ENCODE measurements at places on chromosomes 3 and 15.

GRCh38 chr3:11604139-11604892 lies 39.4 kb downstream of the VGLL4 start:
- DNase-seq, result no peak

DNA sequence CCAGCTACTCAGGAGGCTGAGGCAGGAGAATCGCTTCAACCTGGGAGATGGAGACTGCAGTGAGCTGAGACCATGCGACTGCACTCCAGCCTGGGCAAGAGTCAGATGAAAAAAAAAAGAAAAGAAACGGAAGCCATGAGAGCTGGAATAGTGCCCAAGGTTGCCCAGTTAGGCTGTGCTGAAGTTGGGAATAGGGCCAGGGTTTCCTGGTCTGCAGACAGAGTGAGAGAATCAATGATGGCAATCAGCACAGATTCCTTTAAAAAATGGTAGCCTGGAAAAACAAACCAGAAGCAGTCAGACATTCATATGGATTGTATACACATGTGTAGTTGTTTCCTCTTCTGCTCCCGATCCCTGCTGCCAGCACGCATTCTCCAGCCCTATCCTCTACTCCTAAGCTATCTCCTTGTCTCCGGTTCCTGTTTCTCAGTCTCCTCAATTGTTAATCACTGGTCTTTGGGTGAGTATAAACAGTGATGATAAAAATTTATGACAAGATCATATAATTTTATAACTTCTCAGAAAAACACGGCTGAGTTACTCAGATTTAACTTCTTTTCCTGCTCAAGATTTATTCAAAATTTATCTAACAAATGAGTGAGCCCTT lies 316.2 kb upstream of the UMPS start:
- no peak for DNase-seq

- no peak for DNase-seq
Measured at GRCh38 chr3:132615881-132616280, 18.8 kb downstream of the ACKR4 start.

GRCh38 chr15:63188247-63188925 lies 1.0 kb upstream of the RAB8B start:
- no peak for DNase-seq

DNA sequence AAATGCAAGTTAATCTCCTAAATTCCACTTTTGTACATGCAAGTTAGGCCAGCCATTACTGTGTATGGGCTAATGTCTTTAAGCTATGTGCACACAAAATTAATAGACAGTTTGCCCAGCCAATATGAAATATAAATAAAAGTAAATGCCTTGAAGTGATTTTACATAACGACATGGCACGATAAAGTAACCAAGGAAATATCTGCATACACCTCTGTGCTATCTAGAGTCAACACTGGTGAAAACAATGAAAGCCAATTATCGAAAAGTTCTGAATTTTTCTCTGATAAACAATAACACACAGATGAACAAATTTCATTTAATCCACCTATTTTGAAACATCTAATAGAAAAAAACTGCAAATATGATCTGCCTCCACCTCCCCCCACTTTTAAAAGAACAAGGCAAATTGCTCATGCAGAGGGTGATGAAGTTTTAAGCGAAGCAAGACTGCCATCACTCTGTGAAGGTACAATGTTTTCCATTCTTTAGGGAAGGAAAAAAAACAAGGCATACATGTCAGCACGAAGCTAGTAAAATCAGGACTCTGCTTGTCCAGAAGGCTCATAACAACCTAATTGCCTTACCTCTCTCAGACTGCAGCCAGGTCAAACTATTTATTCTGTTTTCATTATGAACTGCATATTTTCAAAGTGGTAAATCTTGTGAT lies 317.7 kb downstream of the MECOM start:
- DNase-seq, result no peak

DNA sequence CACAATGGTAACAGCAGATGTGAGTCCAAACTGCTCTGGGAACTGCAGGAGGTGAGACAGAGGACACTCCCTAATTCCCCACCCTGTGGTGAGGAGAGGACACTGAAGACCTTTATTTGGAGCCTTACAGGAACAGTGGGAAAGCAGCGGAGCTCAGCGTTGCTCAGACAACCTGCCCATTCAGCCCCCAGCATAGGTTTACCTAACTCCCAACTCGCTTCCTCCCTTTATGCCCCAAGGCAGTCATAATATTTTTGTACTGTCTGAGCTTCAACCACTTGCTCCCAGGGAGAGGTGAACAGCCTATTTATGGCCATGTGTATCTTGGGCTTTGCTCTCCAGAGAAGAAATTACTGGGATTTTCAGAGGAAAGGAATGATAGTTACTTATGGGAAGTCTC lies 34.1 kb downstream of the SHC4 start:
- no peak for DNase-seq

- no peak for DNase-seq
Measured at GRCh38 chr3:101513419-101513986, 491 bp upstream of the SENP7 start.

DNA sequence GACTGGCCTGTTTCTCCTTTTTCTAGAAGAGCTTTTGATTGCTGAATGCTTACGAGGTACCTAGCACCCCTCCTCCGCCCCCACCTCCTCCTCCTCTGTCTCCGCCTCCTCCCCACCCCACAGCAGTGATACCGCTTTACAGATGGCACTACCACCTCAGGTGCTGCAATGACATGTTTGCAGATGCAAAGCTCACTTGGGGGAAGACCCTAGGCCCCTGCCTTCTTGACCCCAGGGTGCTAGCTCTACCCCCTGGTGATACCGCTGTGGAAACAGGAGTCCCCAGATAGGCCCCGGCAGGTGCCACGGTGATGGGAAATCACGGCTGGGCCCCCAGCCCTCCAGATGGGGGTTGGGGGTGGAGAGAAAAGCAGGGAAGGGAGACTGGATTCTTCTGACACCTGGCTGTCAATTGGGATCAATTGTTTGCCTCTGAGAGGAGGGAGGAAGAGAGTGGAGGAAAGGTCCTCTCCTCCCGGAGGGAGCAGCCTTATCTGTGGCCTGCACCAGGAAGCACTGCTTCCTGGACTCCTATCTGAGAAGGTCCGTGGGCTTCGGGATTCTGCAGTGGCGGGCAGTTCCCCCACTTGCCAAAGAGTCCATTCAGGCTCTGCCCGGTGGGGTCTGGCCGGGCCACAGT lies 37.6 kb downstream of the DNASE1L3 start:
- DNase-seq, result no peak

DNA sequence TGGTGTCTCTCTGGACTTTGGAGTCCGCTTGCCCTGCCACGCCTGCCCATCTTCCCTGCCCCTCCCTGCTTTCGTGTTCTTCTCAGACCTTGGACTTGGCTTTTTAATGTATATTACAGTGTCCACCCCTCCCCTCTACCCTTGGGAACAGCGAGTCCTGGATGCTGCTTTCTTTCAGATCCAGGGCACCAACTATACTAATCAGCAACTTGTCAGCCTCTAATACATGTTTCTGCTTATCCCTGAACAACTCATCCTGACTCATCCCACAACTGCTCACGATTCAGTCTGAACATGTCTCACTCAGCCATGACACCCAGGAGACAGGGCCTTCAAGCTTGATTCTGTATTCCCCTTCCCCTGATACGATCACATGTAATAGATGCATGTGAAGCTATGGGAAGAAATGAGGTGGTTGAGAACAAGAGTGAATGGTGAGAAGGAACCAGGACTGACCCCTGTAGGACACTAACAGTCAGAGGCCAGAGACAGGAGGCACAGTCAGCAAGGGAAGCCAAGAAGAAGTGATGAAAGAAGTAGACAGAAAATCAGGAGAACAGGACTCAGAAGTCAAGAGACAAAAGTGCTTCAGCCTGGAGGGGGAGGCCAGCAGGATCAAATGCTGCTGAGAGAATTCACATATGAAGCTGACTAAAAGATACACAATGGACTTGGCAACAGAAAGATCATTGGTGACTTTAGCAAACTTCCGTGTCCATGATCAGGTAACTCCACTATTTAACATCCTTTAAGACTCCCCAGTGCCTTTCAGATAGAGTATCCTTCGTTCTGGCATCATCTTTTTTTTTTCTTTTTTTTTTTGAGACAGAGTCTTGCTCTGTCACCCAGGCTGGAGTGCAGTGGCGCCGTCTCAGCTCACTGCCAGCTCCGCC lies 35.4 kb downstream of the BCL2L10 start:
- no peak for DNase-seq

GRCh38 chr3:58829321-58830000 lies 162.9 kb upstream of the FAM3D start:
- DNase-seq, result no peak

DNA sequence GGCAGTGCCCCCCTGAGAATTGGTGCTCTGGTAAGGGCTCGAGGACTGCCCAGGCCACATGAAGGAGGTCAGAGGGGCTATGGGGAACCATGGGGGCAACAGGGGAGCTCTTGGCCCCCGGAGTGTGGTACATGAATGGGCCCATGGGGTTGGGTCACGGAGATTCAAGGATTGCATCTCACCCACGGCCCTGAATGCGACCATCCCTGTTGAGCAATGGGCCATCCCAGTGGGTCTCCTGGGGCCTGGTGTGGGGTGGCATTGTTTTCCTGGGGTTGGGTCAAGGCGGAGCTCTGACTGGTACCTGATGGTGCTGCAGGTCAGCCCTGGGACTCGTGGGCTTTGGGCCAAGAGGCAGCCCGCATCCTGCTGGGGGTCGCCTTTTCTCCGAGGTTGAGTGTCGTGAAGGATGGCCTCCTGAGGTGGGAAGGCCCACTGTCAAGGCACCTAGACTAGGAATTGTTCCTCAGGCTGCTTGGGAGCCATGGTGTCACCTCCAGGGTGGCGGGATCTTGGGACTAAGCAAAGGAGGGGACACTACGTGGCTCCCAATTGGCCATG lies 198.3 kb downstream of the UBE3A start:
- DNase-seq, result no peak

DNA sequence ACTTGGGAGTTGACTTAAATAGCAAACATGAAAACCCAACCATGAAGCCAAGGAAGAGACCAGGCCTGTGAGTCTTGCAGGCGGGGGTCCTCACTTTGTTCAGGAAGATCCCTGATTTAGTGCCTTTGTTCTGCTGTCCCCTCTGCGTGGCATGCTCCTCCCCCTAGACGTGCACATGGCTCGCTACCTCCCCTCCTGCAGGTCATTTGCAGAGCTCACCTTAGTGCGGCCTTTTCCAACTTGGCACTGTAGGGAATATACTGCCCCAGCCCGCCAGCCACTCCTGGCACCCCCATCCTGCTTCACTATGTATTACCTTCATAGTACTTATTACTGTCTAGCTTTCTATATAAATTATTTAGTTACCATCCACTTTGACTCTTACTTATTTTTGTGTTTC lies 18.3 kb downstream of the GXYLT2 start:
- no peak for DNase-seq

GRCh38 chr15:50051811-50052419 lies 67.1 kb downstream of the ATP8B4 start:
- DNase-seq, result no peak

DNA sequence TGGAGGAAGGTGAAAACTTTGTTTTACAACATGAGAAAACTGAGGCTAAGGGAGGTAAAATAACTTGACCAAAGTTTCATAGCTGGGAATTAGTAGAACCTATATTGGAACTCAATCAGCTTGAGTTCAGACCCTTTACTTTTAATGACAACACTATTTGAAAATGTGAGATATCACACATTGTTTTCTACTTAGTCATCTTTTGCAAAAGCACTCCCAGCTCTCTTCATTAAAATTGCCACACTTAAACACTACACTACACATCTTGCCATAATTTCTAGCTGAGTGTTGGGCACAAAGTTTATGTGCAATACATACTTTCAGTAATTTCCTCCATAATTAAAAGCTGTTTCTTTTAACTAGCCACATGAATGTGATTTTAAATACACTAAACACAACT lies 230.4 kb upstream of the DCBLD2 start:
- no peak for DNase-seq

GRCh38 chr15:63402498-63403253 lies 21.0 kb upstream of the CA12 start:
- DNase-seq, result no peak

- DNase-seq, result no peak
Measured at GRCh38 chr3:123636431-123636841, 51.6 kb upstream of the HACD2 start.

GRCh38 chr3:133747907-133748639 lies 1.9 kb downstream of the TF start:
- no peak for DNase-seq

GRCh38 chr3:182632077-182632393 lies 161.3 kb upstream of the ATP11B start:
- no peak for DNase-seq

DNA sequence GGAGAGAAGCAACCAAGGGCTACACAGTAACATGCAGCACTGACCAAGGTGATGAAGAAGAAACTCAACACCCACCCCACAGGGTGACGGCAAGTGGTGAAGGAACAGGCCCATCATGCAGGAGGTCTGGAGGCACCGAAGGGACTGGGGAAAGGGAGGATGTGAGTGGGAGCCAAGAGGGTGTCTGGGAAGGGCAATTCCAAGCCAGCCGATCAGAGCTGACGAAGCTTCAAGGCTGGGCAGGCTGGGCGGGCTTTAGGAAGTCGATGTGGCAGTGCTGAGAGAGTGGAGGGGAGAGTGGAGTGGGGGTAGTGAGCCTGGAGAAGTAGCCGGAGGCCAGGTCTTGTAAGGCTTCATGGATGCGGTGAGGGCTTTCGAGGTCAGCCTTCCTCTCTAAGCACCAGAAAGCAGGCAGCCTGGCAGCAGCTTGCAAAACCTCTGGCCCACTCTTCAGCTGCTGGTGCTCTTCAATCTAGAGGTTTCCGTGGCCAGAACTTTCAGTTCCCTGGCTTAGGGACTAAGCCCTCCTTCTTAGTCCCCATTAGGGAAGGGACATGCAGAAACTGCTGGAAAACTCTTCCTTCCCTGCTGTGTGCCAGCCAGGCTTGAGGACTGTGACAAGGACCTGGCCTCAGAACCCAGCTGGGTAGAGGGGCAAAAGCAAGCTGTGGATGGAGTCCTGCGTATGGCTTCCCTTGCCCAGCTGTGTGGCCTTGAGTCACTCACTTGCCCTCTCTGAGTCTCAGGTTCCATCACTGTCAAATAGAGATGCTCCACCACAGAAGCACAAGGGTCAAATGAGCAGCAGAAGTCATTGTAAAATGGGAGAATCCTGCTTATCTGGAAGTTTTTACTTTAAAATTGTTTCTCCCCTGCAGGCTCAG lies 72.1 kb downstream of the TLE3 start:
- no peak for DNase-seq

GRCh38 chr15:59170295-59171066 lies 36.2 kb upstream of the LDHAL6B start:
- DNase-seq, result no peak

GRCh38 chr3:108292450-108292849 lies 3.9 kb upstream of the HHLA2 start:
- no peak for DNase-seq

GRCh38 chr3:5005367-5005766 lies 26.1 kb downstream of the BHLHE40 start:
- DNase-seq, result no peak

DNA sequence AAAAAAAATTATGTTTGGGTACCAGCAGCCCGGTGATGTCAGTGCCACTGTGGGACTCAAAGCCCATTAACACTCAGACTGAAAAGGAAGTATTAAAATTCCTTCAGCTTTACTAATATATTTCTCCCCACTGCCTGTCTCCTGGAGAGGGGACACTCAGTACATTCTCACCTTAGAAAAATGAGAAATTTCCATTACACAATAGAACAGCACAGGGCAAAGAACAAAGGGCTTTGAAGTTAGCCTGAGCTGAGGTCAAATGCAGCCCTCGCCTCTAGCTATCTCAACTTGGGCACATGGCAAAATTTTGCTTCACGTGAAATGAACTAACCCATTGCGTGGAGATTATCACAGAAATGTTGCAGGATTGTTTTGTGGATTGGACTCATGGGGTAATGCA lies 80.8 kb downstream of the RARB start:
- DNase-seq, result no peak
